ENCODE measurements at places on chromosomes 11 and 22.
A peak's percentile ranks its signal among the peaks of the same experiment; 100 is the strongest.

- DNase-seq, result no peak
Observed at GRCh38 chr22:26389125-26389524, 39.9 kb upstream of the ASPHD2 start.

DNA sequence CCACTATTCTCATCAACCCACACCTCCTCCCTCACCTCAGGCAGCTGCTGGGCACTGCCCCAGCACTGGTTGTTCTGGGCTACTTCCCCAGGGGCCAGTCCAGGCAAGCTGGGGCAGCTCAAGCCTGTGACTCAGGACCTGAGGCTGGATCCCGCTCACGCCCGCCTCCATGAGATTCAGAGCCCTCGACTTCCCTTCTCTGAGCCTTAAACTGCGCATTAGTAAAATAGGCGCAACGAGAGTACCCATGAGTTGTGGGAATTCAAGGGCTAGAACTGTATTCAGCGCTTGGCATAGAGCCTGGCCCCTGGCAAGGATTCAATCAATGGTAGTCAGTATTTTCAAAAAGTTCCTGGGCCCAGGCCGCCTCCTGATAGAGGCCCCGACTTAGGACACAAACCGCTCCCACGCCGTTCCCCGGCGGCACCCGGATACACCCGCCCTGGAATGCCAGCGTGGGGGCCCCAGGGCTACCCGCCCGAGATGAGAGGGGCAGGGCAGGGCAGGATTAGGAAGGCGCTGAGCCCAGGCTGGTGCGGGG is 723 bp upstream of the CD82 start:
- DNase-seq, result no peak

GRCh38 chr11:101456812-101457211 is 127.0 kb downstream of the TRPC6 start:
- DNase-seq, result no peak

GRCh38 chr11:15291885-15292284 is 177.2 kb downstream of the INSC start:
- DNase-seq, result no peak

DNA sequence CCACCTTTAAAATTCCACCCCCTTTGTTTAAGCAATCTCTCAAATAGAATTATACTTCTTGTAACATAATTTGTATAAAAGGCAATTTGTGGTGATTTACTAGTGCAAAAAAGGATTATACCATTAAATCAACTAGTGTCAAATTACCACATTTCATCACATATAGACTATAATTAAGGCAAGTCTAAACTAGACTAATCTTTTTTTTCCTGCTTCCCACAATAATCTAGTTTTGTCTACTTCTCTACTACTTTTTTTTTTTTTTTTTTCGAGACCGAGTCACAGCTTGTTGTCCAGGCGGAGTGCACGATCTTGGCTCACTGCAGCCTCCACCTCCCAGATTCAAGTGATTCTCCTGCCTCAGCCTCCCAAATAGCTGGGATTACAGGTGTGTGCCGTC is 36.1 kb upstream of the FZD4 start:
- no peak for DNase-seq

DNA sequence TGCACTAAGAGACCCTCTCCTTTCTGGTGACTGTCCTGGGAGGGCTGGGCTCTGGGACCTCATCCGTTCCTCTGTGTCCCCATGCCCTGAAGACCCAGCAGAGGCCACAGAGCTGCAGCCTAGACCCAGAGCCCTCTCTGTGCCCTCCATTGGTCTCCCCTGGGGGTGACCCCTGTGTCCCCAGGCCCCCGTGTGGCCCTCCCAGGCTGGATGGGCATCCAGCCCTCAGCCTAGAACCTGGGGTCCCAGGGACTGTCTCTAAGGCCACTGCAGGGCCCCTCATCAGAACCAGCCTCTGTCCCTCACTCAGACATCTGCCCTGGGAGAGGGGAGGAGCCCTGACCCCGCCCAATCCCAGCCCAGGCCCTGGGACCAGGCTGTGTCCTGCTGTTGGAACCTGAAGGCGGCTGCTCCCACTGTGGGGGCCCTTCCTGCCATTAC is 5.7 kb downstream of the IGLL1 start:
- no peak for DNase-seq

DNA sequence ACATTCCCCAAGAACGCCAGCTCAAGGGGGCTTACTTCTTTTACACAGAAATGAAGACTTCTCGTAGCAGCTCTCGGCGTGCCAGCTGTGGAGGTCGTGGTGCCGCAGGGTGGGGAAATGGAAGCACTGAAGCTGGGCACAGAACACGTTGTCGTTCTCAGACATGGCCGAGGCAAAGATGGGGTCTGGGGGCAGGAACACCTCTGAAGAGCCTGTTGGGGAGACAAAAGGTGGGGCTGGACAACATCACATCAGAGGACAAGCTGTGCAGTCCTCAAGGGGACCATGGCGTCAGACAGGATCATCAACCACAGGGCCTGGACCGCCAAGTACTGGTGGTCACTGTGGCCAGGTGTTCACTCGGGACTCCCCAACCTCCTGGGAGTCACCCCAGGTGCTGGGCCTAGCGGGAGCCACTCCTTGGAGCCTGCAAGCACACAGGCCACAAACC is 65.2 kb downstream of the DGCR2 start:
- no peak for DNase-seq

DNA sequence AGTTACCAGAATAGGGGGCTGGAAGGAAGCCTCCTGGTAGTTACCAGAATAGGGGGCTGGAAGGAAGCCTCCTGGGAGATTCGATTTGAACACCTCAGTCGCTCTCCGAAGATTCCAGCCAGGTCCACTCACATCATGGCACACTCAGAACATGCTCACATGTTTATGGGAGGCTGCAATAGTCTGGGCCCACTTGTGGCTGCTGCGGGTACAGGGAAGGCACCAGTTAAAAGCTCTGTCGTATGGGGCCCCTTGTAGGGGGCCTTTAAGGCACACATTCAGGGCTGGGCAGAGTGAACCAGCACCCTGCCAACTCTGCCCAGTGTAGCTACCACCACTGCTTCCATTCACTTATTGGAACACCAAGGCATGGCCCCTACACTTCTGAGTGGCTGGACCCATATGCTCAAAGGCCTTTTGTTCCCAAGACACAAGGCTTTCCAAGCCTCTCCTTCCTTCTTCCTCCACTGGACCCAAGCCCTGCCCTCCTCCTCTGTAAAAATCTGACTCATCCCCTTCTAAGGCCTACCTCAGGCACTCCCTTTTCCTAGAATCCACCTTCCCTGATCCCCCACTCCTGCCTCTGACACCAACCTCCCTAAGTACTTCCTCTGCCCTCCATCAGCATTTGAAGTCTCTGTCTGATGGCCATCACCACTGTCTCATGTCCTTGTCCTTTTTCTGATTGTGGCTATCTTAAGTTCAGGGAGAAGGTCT is 28.0 kb downstream of the USP35 start:
- DNase-seq, result no peak

DNA sequence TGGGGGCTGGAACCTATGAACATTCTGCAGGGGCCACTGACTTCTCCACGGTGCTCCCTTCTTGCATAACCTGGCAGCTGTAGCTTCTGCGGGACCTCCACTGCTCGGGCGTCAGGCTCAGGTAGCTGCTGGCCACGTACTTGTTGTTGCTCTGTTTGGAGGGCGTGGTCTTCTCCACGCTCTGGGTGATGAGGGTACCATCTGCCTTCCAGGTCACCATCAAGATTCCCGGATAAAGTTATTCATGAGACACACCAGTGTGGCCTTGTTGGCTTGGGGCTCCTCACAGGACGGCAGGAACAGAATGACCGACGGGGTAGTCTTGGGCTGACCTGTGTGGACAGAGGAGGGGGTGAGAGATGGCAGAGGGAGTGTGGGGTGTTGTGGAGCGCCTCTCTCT is 6.5 kb upstream of the DRICH1 start:
- no peak for DNase-seq

- DNase-seq, result no peak
Observed at GRCh38 chr11:60349990-60350389, 22.9 kb downstream of the MS4A6E start.

GRCh38 chr22:48053973-48054372 is 1291.5 kb downstream of the TBC1D22A start:
- DNase-seq, result no peak

- no peak for DNase-seq
Observed at GRCh38 chr22:46068593-46069491, 81.5 kb upstream of the PPARA start.

DNA sequence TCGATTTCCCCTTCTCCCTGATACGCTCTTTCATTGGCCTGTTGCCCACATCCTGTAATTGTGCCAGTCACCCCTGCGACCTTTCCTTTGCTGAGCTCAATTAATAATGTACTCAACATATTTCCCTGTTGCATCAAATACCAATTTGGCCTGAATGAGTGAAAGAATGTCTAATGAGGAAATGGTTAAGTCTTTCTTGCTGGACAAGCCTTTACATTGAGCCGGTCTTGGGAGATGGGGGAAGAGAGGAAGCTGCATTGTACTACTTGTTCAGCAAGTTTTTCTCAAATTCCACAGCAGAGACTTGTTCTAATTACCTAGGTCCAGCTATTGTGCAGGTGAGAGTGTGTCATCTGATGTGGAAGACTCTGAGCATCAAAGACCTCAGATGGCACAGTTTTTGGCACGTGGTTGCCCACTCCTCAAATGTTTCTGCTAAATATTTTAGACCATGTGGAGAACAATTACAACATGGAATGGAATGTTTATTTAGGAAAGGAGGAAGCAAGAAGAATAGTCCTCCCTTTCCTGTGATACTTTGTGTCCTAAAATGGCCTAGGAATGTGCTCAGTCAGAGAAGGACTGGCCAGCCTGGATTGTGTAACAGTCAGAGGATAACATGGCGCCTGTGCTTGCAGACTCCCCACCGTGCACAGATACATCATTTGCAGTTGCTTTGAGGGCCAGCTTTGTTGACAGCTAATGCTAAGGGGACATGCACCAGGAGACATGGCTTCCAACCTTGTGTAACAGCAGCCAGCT is 129.5 kb upstream of the E2F8 start:
- DNase-seq, result no peak

- no peak for DNase-seq
Observed at GRCh38 chr11:3046190-3046589, 11.0 kb downstream of the CARS1 start.

GRCh38 chr11:2383852-2384804 is 7.0 kb downstream of the CD81 start:
- no peak for DNase-seq

- DNase-seq, result no peak
Observed at GRCh38 chr11:74638869-74639268, 46.5 kb downstream of the POLD3 start.

DNA sequence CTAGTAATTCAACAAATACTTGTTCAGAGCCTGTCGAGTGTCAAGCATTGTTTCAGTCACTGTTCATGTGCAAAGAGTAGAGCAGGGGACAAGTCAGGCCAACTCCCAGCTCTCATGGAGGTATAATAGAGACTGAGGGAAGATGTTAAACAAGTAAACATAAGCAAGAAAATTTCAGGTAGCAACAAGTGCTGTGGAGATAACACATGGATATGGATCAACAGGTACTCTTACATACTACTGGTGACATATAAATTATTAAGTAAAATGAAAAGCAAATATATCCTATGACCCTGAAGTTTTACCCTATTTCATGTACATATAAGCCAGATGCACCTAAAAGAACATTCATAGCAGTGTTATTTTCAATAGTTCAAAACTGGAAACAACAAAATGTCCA is 42.7 kb downstream of the SIK2 start:
- no peak for DNase-seq

DNA sequence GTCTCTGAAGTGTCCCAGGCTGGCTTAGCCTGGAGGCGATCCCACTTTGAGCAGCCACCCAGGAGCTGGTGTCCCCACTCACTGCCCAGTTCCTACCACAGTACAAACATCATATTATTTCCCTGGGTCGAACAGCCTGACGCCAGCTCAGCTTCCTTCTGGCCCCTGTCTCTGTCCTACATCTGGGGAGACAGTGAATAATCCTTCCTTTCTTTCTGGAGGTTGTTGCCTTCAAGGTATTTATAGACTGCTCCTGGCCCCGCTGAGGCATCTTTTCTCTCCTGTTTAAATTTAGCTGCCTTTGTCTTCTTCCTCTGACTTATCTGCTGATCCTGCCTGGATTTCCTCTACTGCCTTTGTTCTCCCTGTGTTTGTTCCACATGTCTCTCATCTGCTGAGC is 56.8 kb upstream of the LRRC55 start:
- DNase-seq, result no peak

- DNase-seq, result no peak
Observed at GRCh38 chr11:36296884-36297543, 926 bp downstream of the PRR5L start.

- DNase-seq, result no peak
Observed at GRCh38 chr11:126896025-126896424, 104.5 kb downstream of the KIRREL3 start.

DNA sequence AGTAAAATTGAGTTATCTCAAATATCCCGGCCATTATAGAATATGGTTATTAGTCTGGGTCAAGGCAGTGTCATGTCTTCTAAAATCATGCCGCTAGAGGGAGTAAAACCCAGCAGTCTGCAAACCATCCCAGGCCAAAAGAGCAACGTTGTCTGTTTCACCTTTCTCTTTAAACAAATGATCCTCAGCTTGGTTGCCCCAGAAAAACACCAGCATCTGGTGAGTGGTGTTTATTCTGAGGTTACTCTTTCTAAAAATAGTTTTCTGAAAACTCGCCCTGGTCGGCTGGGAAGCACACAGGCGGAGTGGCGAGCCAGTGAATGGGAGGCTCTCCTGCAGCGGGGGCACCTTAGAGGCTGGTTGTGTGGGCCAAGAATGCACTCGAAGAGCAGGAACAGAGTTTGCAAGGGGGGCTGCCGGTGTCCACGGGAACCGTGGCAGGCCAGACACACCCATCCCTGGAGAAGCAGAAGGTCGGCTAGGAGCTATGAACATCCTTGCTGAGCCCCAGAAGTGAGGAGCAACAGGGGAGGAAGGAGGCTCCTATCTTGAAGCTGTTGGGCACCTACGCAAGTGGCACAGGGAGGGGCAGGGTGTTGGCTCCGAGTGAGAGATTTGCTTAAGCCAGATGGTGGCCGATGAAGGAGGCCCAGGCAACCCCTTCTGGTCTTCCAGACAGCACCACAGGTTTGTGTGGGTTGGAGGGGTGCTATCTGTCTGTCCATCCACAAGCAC is 297.1 kb downstream of the ETS1 start:
- DNase-seq, result peak; percentile 37

DNA sequence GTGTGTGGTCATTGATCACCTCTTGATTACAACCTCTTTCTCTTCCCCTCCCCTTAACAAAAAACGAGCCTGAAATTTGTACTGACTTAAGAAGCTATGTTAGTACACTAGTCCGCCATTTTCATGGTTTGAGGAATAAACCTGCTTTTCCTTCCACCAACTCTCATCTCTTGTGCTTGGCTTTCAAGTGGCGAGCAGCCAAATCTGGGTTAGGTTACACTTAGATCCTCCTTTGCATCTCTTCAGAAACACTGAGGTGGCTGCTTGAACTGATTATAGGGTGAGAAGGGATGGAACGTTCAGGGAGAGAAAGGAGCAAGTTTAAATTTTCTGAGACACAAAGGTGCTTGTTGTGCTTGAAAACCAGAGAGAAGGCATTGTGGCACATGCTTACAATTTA is 2171.4 kb downstream of the LRRC4C start:
- no peak for DNase-seq

DNA sequence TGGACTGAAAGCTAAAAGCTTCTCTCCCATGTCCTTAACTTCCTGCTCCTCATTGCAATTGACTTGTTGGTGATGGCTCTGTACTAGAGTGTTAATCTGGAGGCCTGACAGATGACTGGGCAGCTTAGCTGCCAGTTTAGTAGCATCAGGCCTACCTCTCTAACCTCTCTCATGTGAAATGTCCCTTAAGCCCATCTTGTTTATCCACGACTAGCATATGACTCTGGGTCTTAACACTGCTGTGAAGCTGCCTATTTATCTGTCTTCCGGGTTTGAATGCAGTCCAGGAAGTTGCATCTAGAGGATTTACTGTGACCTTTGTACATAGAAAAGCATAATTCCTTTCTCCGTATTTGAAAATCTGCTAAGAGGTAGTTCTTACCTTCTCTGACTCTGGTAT is 85.3 kb upstream of the HORMAD2 start:
- no peak for DNase-seq
